Fibroblast of skin of left biceps (primary cell): ENCODE measurements at places on chromosomes 2 and 18.

DNA sequence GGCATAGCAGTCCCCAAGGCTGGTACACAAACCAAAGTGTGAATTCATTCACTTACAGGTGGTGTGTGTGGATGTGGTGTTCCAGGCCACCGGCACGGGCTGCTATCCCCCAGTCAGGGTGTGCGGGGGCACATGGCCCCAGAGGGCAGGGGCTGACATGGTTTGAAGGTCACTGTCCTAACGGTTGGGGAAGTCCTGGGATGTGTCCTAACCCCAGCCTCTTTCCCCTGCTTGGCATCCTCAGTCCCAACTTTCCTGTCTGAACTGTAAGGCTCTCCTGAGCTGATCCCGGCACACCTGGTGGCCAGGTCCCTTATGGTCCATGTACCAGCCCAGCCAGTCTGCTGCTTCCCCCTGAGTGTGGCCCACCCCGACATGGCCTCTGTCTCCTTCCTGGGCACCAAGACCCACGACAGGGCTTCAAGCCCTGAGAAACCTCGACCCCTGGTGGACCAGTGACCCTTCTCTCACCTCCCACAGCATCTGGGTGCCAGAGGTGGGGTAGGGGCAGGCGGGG is 2.4 kb upstream of the TMEM185B start:
- DNase-seq: no peak

DNA sequence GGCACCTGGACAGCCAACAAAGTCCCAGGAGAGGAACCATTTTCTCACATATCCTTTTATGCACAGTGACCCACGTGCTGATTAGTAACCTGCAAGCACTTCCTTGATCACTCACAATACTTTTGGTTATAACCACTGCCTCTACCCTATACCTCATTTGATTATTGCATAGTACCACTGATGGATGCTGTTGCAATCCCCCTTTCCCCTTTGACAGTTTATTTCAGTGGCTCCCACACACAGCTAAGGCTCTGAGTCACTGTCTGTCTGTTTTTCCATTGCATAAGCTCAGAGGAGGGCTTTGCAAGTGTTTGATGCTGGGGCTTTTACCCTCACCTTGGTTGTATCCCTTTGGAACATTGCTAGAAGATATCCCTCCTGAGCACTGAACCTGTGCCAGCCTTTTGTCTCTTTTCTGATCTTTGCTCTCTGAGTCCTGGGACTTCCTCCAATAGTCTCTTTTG is 101.7 kb upstream of the RBBP8 start:
- peak; percentile 24 for DNase-seq

- DNase-seq: no peak
These were observed 82.0 kb downstream of the TMEM17 start for GRCh38 chr2:62423883-62424458.

DNA sequence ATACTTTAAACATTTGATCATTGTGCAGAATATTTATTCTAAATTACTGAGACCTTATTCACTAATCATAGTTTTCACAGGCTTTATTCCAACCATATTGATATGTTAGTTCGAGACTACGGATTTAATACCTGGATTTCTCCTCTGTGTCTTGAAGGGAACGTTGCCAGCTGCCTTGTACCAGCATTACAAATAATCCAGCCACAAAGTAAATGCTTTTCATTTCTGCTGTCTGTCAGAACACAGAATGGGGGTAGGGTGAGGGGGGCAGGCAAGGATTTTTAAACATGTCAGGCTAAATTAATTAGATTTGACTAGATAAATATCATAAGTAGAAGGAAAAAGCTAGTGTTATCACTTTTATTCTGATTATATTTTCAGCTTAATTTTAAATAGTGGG is 3.1 kb downstream of the GCG start:
- no peak for DNase-seq

DNA sequence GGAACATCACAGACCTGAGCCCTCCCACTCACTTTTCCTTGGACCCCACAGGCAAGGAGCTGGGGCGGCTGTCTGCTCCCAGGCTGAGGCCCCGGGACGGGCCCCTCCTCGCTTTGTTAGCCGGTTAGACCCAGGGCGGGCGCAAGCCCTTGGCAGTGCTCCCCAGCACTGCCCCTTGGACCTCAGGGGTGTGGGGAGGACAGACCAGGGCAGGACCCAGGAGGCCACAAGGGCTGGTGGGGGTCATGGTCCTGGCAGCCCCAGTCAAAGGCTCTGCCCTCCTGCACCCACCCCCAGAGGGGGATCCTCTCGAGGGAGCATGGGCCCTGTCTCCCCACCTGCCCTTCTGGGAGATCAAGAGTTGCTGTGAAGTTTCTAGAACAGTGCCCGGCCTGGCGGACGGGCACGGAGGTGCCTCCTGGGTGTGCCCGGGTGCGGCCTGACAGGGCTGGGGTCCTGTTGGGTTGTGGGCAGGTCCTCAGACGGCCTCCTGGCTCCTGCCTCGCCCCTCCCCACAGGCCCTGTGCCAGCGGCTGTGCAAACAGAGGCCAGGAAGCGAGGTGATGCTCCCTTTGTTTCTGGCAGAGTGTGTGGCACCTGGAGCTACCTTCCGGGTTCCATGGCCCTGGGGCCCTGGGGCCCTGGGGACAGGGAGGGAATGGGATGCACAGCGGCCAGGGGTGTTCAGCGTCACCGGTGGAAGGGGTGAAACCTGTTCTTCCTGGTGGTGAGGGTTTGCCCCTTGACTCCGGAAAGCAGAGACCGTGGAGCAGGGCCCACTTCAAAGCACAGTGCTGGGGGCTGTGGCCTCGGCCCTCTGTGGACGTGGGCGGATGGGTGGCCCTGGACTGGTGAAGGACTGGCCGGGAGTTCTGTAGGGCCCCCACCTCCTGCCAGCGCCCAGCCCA is 2.9 kb upstream of the GAL3ST2 start:
- DNase-seq: no peak

- peak; percentile 55 for DNase-seq
These were observed 111.4 kb downstream of the THADA start for GRCh38 chr2:43484323-43484930.

DNA sequence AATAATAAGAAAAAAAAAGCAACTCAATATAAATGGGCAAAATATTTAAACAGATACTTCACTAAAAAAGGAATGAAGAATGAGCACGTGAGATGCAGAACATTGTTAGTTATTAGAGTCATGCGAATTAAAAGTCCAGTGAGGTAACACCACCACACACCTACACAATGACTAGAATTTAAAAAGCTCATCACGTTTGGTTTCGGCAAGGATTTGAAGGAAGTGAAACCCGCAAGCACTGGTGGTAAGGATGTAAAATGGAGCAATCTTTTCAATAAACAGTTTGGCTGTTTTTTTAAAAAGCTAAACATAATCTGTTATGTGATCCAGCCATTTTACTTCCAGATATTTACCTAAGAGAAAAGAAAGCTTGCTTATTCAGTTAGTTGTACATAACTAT is 1181.6 kb upstream of the CELF4 start:
- DNase-seq: no peak

DNA sequence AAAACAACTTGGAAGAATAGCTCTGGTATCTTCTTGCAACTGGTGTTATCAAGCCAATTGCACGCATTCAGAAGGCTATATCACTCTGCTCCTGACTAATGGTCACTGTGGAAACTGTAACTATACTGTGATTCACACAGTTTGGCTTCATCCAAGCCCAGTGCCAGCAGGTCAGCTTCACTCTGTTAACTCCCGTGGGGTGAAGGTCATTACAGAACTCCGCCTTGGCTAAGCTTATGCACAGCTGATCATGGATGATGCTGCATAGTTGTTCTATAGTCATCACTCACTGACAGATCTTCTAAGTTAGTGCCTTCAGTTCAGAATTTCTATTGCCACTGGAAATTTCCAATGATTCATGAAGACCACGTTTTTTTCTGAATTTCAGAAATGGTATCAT is 497.2 kb upstream of the NETO1 start:
- peak; percentile 5 for DNase-seq

GRCh38 chr18:49730951-49731391 is 82.4 kb downstream of the ACAA2 start:
- no peak for DNase-seq

DNA sequence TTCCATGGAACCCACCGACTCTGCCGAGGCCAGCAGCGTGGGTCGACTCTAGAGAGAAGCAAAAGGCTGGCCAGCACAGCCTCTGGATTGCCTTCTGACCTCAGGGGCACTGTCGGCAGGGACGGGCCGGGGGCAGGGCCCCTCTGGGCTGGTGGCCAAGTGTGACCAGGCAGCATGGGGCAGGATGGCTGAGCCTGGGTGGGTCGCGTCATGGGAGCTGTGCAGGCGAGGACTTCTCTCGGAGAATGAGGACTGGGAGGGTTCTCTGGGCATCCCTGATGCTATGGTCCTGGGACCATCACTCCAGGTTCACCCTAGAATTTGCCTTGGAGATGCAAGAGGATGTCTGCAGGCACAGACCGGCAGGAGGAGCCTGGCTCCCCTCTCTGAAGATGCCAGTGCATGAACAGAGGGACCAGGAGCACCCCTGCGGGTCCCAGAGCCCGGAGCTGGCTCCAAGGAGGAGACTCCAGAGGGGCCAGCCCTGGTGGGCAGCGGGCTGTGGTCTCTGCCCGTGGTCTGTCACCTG is 289.2 kb downstream of the NDUFA10 start:
- no peak for DNase-seq

- DNase-seq: no peak
These were observed 30.6 kb downstream of the FAM178B start for GRCh38 chr2:96955762-96956161.

- no peak for DNase-seq
These were observed 138.4 kb upstream of the DLGAP1 start for GRCh38 chr18:4593459-4593858.

- DNase-seq: no peak
These were observed 96.9 kb downstream of the HDAC4 start for GRCh38 chr2:239303711-239304532.

- DNase-seq: no peak
These were observed 109.0 kb upstream of the CNTNAP5 start for GRCh38 chr2:123916051-123916450.

GRCh38 chr2:188395903-188396689 is 104.4 kb downstream of the GULP1 start:
- DNase-seq: no peak

GRCh38 chr2:175309799-175310198 is 128.3 kb upstream of the ATP5MC3 start:
- no peak for DNase-seq

GRCh38 chr18:6509417-6509816 is 94.7 kb upstream of the L3MBTL4 start:
- no peak for DNase-seq

DNA sequence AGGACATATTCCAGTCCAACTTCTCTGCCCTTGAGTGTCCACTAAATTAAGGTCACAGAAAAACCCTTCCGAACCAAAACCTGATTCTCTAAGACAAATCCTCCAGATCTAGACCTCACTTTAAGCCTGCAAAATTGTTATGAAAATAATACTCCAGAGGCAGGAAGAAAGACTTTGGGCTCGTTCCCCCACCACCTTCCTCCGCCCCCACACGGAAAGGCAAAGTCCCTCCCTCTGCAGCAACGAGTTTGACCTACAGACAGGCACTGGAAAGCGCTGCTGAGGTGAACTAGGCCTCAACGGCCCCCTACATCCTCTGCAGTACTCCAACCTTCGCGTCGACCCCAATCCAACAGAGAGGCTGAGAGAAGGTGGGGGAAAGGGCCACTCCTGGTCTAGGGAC is 808 bp downstream of the ATP5MC3 start:
- no peak for DNase-seq

GRCh38 chr2:120253021-120253882 is 600 bp downstream of the RALB start:
- DNase-seq: no peak

DNA sequence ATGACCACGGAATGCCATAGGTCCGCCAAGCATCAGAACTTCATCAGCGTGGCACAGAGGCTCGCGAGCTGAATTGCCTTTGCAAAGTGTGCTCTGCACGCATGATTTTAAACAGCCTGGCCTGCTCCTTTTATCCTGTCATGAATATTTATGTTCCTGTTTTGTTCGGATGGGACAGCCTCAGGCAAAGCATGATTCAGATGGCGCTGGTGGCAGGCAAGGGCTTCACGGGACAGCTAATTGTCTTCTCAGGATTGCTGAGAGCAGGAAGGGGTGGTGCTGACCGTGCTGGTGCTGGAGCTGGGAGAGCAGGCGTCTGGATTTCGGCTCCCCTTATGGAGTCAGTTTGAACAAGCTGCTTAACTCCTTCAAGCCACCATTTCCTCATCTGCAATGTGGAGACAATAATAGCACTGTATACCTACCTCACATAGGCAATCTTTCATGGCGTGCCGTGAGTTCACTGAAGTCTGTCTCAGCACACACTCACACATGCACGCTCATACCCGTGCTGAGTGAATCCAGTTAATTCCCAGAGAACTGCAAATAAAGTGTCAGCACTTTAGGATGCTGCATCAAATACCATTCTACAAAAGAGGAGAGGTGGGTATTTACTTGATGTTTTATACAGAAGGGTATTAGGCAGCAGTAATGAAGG is 79.7 kb upstream of the APCDD1 start:
- DNase-seq: no peak

DNA sequence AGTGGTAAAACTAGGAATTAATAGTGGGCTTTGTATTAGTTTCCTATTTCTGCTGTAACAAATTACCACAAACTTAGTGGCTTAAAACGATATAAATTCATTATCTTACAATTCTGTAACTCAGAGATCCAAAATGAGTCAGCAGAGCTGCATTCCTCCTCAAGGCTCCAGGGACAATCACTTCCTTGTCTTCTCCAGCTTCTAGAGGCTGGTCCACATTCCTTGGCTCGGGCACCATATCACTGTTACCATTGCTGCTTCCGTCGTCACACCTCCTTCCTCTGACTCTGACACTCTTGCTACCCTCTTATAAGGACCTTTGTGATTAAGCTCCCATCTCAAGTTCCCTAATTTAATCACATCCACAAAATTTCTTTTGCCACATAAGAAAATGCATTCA is 567.8 kb upstream of the KLHL29 start:
- no peak for DNase-seq

DNA sequence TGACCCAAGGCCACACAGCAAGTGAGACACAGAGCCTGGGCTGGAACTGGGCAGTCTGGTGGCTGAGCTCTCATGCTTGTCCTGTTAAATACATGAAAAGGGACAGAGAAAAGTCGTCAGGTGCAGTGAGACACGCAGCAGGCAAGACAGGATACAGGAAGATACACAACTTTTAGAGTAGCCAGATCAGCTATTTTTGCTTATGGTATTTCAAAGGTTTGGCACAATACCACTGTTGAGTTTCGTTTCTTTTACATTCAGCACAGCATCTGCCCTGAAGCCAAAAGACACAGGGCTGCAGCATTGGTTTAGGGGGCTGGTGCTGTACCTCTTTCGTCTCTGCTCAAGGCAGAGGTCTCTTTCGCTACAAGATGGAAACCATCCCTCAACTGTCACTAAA is 14.0 kb downstream of the FHL2 start:
- no peak for DNase-seq

DNA sequence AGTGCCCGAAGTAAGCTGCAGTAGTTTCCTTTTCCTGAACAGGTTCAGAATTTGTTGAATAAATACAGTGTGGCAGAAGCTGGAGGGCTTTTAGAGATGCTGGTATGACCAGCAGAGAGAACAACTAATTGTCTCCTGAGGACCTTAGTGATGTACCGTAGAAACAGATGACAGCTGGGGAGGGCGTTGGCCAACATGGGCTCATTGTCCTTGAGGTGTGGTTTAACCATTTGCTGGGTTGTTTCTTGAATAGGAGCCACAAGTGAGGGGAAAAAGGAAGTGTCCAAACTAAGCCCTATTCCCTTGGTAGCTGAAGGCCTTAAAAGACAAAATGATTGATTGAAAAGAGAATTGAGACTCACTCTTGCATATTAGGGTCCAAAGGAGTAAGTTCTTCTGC is 11.7 kb upstream of the FAM228A start:
- DNase-seq: no peak
